ENCODE measurements at places on chromosomes 11 and 22.

GRCh38 chr22:50282361-50283155, 12.4 kb upstream of the MAPK11 start:
- DNase-seq: no peak

DNA sequence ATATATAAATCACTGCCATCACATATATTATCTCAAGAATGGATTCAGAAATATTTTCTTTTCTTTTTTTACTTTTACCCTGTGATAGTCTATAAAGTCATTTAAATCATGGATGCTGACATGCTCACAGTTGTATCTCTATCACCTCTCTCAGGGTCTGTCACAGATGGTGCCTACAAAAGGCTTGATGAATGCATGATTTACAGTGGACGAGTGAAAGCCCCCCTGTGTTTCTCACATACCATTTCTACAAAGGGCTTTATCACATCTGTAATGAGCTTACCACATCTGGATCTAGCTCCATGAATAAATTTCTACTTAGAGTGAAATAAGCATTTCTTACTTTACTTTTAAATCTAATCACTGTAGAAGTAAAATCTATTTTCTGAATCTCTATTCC, 121.4 kb upstream of the CARD18 start:
- DNase-seq: no peak

DNA sequence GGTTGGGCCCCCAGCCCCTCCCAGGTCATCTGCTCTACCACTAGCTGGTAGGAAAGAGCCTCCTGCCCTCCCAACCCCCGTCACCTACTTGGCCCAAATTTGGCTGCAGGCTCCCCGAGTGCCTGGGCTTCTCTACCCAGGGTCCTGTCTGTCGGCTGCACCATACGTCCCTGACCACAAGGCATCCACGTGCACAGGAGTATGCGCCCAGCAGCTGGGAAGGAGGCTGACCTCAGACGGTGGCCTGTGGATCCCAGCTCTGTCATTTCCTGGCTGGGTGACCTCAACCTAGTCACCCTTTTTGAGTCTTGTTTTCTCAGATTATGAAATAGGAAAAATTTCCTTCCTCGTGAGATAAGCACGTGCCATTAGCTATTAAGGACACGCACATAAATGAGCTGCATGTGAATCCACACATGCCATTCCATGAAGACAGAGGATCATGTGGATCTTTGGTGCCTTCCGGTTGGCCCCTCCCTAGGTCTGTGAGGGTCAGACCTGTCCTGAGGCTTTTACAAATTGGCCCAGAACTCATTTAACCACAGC, 13.7 kb downstream of the CYB561A3 start:
- DNase-seq: no peak

- DNase-seq: no peak
Observed at GRCh38 chr22:23750367-23750713, 572 bp downstream of the ZNF70 start.

DNA sequence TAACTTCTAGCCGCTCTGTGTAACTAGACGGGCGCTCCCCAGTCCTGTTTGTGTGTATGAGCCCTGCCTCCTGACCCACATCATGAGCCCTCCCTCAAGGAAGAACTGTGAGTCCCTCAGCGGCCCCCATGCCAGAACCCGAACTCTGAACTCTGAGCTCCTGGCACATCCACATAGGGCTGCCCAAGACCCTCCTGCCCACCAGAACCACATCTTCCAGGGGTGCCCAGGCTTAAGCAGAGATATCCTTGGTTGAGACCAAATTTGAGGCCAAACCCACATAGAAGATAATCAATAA, 3.0 kb downstream of the TRIM29 start:
- DNase-seq: no peak

DNA sequence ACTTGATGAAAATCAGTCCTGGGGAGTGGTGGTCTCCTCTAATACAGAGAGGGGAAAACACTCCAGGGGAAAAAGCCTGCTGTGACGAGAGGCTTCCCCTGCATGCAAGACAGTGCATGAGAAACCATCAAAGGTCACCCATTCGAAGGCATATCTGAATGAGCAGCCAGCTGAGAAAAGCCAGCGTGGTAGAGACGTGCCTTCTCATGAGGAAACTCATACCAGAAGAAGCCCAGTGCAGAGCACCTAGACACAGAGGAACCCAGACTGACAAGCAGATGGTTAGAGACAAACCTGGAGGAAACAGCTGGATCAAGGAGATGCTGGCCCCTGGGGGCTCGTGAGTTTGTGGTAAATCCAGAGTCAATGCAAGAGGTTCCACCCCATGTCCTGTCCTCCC, 534.8 kb downstream of the BRD1 start:
- no peak for DNase-seq

GRCh38 chr11:9039198-9039597, 35.4 kb upstream of the NRIP3 start:
- no peak for DNase-seq

DNA sequence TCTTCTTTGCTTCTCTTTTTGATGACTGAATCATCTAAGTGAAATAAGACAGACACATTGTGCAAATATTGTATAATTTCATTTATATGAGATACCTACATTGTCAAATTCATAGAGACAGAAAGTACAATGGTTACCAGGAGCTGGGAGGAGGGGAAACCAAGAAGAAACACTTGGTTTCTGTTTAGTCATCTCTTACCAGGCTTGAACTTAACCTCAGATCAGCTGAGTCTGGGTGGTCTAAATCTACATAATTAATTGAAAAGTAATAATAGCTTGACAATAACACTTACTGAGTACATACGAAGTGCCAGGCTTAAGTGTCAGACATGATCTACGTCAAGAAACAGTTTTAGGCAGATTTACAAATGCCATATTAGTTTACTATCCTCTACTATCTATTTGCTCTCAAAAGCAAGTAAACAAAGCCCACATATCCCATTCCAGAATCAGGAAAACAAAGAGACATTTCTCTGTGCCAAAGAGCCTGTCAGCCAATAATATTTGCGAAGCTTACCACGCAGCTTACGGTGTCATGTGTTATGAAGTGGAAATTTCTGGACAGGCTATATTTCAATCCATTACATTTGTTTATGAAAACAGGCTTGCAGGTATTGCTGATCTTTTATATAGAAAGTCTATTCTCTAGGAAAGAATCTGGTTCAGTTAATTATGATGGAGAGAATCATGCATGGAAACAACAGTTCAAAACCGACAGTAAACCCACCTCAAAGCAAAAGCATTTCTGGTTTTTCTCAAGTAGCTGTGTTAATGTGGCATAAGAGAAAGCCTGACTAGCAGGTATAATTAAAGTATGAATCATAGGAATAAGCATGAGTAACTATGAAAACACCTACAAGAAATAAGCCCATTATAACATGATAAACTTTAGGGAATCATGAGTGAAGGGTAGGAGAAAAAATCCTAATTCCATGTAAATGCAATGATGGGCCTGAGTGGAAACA, 2.7 kb upstream of the ARHGAP42 start:
- no peak for DNase-seq

DNA sequence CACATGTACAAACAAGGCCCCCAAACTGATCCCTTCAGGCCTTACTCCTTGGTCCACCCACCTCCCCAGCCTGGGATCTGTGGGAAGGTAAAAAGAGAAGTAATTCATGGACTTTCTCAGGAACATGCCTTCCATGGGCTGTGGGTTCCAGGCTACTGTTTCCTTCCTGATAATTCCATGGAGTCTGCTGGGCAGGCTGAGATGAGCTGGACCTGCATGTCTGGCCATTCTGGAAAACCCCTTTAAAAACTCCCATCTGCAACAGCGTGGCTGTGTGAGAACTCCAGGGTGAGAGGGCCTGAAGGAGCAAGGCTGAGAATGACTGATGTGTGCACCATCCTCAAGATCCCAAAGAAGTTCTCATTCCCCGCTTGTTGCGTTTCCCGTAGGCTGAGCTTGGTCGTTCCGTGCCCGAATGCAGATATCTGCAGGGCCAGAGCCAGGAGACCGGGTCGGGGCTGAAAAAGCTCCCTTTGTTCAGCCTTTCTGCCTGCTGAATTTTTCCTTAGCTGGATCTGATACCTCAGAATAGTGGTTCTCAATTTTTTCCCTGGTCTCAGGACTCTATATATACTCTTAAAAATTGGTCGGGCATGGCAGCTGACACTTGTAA, 72.9 kb downstream of the NAT10 start:
- no peak for DNase-seq

DNA sequence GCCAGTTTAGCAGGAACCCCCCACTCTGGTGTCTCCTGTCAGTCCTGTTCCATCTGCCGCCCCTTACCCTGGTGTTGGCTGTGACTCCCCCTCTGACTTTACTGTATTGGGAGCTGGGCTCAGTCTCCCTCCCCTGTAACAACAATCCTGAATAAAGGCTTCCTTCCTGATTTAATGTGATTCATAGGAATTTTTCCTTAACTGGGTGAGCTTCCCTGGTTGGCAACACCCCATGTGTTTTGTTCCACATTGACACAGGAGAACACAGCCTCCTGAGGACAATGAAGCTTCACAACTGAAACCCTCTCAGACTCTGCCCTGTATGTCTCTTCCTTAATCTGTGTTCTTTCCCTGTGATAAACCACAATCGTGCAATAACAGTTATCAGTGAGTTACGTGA, 8.4 kb downstream of the APOL4 start:
- DNase-seq: no peak

GRCh38 chr11:65134240-65134951, at the start of gene SYVN1:
Gene SYVN1, minus strand, starts transcription at chr11:65134519. Its CDS starts 918 bp downstream, at chr11:65133601.
- peak; percentile 86 for DNase-seq

DNA sequence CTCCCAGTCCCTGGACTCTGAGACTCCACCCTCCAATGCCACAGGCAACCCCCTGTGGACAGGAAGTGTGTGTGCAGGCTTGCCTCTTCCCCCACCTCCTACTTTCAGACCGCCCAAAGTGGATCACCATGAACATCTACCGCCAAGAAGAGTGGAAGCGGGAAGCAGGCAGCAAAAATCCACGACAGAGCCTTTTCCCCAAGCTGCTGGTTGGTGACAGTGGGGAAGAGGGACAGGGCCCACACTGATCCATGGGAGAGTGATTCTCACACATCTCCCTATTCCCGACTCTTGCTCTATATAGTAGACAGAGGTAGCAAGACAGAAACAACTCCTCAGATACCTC, 53.4 kb upstream of the SPATA19 start:
- no peak for DNase-seq

DNA sequence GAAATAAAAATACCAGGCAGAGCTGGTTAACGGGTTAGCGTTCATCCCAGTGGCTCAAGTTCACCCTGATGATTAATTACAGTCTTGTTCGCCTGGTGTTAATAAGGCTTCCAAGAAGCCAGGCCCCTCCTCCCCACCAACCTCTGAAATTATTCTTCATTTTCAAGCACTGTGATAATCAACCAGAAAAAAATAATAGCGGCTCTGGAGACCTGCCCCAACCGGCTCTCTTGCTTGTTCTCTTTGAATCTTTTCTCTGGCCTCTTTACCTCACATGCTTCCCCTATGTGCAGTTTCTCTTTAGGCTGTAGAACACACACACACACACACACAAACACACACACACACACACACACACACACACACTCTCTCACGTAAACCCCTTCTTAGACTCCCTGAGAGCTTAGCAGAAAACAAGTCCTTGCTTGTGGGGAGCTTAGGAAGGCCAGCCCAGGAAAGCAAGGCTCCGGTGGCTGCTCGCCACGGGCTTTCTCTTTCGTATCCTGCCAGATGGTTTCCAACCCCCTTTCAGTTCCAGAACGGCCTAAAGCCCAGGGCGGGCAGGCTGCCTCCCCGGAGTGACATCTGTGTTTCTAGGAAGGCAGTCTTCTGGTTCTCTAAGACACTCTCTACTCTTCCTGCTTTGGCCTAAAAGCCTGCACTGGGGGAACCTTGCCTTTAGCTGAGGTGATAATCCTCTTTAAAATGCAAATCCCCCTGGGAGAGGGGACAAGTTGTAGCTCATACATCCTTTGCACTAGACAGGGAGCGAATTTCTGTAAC, 106.4 kb upstream of the SESN3 start:
- no peak for DNase-seq

DNA sequence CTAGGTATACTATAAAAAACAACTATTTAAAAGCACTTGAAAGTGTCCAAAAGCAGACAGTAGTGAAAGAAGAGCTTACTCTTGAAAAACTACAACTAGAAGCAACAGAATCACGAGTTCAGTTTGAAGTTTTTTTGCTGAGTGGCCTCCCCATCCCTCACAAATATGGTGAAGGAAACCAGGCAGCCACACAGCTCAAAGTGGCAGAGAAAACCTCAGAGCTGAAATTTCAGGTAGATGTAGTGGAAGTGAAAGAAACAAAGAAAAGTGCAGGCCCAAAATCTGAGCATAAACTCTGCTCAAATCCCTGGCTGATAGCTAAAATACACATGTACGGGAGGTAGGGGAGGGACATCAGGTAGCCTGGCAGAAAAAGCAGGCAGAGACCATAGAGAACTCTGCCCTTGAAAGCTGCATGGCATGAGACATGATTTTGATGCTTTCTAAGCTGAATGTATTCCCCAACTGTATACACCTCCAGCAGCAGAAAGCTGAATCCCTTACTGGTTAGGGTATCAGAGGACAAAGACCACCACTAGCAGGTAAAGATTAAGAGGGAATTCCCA, 12.1 kb downstream of the BTBD10 start:
- DNase-seq: no peak

DNA sequence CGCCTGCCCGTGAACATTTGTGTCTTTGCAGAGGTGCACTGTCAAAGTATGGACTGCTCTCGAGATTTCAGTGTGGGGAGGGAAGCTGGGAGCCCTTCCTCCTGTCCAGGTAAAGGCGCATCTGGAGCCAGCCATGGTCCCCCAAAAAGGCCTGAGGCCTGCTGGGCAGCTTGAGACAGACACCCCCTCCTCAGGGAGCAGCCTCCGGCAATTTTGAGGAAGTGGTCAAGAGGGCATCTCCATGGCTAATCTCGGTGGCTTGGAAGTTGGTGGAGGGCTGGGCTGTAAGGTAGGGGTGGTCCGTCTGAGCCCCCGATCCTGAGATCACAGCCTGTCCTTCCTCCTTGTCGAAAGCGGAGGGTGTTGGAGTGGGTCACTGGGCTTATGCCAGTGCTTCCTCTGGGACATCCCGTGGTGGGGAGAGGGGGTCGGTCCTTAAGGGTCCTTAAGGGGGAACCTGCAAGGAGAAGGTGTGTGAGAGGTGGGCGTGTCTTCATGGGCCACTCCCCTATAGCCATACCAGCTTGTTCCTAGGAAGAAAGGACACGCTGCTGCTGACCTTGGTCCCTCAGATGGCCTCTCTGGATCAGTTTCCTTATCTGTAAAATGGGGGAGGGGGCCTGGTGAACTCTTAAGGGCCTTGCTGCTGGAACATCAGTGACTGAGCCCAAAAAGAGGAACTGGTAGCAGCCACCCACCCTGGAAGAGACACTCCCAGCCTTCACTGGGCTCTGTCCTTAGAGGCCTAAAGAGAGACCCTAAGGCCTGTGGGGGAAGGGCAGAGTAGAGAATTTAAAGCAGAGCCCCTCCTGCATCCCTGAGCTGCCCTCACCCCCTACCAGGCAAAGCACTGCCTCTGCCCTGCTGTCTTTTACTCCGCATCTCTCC, 2.6 kb downstream of the KCNC1 start:
- DNase-seq: no peak

- DNase-seq: no peak
Observed at GRCh38 chr22:22999523-22999922, 70.8 kb upstream of the GNAZ start.

- DNase-seq: no peak
Observed at GRCh38 chr11:134571301-134571700, 159.3 kb upstream of the B3GAT1 start.

GRCh38 chr11:26993965-26994457, at the start of gene FIBIN:
Gene FIBIN, plus strand, starts transcription at chr11:26994112. Its CDS starts 415 bp downstream, at chr11:26994527.
- DNase-seq: no peak

Data from HS-27A (cell line).